NCI-H510A treated with DMSO at 0.1 percent for 48 hours (cell line): ENCODE measurements at places on chromosomes 1 and 21.

- no peak for DNase-seq
Observed at GRCh38 chr1:3564921-3565831, 46.1 kb downstream of the MEGF6 start.

DNA sequence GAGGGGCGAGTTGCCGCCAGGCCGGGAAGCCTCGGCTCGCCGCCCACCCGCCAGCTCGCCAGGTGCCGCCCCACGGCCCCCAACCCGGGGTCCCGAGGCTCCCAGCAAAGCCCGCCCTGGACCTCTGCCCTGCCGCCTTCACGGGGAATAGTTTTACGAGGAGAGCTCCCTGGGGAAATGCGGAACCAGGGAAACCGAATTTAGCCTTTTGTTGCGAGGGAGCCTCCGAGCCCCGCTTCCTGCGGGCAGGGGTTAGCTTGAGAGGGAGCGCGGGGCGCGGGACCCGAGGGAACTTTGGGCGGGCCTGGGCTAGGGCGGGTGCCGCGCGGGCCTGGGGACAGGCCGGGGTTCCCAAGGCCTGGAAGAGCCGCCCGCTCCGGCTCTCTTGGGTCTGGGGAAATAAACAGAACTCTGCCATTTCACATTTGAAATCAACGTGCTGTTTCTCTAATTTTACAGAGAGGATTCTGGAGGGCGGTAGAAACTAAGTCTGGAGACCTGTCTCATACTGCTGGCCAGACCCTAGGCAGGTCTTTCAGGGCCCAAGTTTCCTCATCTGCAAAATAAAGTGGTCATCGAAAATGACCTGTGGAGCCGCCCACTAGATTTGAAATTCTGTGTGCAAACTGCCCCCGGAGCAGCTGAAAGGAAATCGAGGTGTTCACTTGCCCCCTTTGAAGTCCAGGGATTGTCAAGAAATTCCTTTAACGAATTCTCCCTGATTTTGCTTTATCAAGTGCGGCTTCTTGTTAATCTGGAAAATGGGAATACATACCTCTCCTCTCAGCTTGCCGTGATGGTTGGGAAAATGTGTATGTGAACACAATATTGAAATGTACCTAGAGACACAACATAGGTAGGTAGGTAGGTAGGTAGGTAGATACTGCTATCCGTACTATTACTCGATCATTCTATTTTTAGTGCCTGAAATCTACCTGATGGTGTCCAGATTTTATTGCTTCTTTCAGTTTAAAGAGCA, 749 bp upstream of the GLUL start:
- no peak for DNase-seq

DNA sequence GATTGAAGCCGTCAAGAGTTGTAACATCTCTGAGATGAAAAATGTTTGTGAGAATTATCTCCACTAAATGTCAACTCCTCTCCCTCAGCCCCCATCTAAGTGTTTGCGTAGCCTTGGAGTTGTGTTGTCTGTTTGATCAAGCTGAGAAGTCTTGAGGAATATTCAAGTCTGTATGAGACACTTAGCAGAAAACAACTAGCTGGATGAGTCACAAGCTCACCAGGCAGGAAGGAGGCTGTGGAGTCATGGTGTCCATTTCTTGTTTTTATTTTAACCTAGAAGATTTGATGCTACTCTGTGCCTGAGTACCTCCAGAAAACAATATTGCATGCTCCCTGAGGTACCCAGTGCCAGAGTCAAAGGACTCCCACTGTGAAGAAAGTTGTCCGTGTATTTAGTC, 211.6 kb upstream of the PLXNA2 start:
- no peak for DNase-seq

DNA sequence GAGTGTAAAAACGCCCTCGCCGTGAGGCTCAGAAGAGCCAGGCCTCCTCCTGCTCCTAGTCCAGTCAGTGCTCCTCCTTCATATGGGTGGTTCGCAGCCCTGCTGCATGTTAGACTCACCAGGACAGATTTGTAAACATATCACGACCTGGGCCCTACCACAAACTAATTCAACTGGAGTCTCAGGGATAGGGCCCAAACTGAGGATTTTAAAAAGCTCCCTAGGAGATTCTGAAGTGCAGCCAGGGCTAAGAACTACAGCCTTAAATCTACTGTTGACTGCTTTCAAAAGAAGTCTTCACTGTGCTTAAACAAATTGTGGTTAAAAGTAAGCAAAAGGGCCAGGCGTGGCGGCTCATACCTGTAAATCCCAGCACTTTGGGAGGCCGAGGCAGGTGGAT, 57.0 kb downstream of the CAMTA1 start:
- no peak for DNase-seq

- DNase-seq, result peak; percentile 63
Observed at GRCh38 chr1:207962716-207963426, 51.9 kb upstream of the CD34 start.

DNA sequence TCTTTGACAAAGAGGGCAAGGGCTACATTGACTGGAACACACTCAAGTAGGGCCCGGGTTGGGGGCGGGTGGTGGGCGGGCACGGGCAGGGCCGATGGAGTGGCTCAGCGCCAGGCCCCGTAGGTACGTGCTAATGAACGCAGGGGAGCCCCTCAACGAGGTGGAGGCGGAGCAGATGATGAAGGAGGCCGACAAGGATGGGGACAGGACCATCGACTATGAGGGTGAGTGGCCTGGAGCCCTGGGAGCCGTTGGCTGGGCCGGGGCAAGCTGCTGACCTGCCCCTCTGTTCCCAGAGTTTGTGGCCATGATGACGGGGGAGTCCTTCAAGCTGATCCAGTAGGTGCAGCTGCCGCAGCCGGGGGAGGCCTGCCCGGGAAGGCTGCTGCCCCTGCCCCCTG, 1.8 kb downstream of the CALML6 start:
- no peak for DNase-seq

DNA sequence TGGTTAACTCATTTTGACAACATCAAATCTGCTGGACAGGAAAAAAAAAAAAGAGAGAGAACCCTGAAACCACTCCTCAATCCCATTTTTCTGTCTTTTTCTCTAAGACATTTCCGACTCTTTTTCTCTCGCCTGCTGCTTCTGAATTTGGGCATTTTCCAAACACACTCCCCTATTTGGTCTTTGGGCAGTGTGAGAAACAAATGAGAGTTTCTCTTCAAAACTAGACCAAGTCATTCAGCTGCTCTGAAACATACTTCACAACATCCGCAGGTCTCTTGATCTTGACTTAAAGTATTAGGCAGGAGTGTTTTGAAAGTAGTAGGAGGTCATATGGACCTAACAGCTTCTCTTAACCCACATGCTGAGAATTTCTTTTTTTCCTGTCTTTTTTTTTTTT, 364.8 kb upstream of the ESRRG start:
- DNase-seq, result no peak

- DNase-seq, result no peak
Observed at GRCh38 chr1:207841901-207842300, 69.0 kb downstream of the CD34 start.

GRCh38 chr21:31830701-31831100, 42.1 kb upstream of the HUNK start:
- peak; percentile 45 for DNase-seq

DNA sequence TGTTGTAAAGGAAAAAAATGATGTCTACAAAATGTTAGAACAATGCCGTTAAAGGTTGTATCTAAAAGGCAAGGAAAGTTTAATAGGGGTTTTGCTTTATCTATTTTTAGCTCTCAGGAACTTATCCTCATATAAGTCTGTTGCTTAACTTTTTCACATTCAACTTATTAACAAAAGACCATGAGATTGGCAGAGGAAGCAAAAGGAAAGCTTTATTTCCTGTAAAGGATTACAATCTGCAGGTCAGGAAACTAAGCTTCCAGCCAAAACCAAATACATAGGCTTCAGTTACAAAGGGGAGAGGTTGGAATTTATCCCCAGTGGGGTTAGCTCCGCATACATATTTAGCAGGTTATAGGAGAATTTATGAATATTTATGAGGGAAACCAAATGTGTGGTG, 58.7 kb upstream of the KIAA1614 start:
- DNase-seq, result no peak

- DNase-seq, result peak; percentile 100
Observed at GRCh38 chr1:8169364-8170058, 143.4 kb upstream of the ERRFI1 start.

- no peak for DNase-seq
Observed at GRCh38 chr1:84166797-84167196, 22.7 kb downstream of the PRKACB start.

DNA sequence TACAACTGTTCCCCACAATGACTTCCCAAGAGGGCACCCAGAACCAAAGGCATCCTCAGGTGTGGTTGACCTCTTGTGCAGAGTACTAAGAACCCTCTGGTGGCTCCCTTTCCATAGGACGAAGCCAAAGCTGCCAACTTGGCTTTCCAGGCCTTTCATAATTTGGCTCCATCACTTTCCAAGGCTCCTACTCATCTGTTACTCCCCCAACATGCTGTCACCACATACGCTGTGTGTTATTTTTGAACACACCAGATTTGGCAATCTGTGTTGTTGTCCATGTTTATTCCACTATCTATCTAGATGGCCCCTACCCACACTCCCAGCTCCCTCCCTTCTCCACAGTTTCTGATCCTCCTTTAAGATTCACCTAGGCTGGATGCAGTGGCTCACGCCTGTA, 10.2 kb upstream of the NKAIN1 start:
- DNase-seq, result no peak

DNA sequence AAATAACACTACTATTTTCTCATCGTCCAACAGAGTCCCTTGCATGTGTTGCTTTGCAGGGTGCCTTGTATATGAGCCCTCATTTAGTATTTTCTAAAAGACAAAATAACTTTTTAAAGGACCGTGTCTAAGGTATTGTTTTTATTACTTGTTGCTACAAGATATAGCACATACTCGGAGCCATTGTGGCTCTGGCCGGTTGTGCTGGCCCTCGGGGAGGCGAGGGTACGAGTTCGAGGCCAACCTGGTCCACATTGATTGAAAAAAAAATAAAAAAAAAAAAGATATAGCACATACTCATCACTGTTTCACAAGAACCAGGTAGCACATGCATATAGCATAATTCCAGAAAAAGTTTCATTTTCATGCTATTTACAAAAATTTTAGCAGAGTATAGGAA, 869.2 kb downstream of the MRPL39 start:
- DNase-seq, result no peak

GRCh38 chr21:44054710-44055109, 42.6 kb downstream of the TRAPPC10 start:
- no peak for DNase-seq

GRCh38 chr1:64933296-64934070, 32.9 kb downstream of the JAK1 start:
- DNase-seq, result no peak

- no peak for DNase-seq
Observed at GRCh38 chr1:12640237-12640957, 3.5 kb upstream of the AADACL4 start.

- no peak for DNase-seq
Observed at GRCh38 chr1:204174958-204175357, 8.8 kb upstream of the REN start.

DNA sequence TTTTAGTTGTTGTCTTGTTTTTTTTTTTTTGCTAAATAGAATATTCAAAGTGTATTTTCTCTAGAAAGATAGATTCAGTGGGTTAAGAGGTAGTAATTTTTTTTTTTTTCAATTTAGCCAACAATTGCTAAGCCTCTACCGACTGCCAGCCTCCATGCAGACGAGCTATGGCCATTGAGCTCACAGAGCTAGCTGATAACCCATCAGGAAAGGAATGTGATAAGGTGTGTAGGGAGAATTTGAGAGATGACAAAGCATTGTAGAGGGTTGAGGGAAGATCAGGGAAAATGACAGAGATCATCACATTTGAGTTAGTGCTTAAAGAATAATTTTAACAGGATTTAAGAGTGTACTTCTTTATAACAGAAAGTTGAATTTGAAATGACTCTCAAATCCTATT, 30.6 kb downstream of the DNM3 start:
- DNase-seq, result no peak

GRCh38 chr1:236214761-236215160, 67.0 kb downstream of the ERO1B start:
- DNase-seq, result no peak

DNA sequence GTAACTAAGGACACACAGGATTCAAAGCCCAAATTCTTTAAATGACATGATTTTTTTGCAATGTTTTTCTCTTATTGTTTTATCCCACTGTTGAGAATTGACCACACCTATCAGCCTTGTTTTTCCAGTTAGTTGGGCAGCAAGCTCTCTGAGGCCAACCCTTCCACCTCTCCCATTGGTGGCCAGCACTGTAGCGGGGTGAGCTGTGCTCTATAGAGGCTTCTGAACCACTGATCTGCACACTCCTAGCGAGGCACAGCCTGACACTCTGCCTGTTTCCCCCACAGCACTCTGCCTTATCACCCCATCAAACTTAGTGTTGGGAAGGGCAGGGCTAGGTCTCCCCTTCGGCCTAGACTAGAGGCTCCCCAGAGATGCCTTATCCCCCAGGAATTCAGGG, 19.5 kb downstream of the AHDC1 start:
- DNase-seq, result no peak

DNA sequence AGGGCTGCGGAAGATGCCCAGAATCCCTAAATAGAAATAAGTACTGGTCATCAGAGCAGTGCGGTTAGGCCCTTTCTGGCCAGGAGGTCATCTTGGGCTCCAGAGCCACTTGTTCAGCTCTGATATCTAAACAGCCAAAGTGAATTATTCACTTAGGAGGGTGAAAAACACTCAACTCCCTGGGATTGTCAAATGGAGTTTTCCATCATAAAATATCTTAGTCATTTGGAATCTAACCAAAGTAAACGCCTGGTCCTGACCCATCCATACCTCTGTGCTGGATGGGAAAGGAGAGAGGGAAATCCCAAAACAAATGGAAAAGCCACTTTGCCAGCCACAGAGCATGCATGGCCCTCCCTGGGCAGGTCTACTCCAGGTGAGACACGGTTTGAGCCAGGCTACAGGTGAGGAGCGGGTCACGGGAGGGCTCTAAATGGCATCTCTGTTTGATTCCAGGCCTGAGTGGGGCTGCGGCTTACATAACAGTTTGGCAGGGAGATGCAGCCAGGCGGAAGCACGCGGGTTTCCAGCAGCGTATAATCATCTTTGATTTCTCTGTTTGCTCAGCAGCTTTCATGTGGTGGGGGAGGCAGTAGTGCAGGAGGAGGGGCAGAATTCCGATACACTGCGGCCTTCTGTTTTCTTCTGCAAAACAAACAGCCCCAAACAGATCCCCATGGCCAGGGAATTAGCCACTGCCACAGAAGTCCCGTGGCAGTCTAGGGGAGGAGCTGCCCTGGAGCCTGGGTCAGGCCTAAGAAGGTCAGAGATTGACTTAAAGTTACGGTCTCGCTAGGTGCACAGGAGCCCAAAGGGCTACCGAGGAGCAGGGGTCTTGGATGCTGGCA, 59.1 kb upstream of the ZNF648 start:
- no peak for DNase-seq

- DNase-seq, result no peak
Observed at GRCh38 chr21:41954654-41955499, 1.1 kb upstream of the C2CD2 start.

GRCh38 chr1:229984992-229985612, 81.9 kb upstream of the GALNT2 start:
- DNase-seq, result no peak
